ENCODE measurements at places on chromosomes 11 and 22.

GRCh38 chr11:27085111-27085510 is 44.5 kb downstream of the BBOX1 start:
- DNase-seq, result no peak

- DNase-seq, result no peak
Measured at GRCh38 chr11:102192349-102193066, 82.3 kb downstream of the YAP1 start.

DNA sequence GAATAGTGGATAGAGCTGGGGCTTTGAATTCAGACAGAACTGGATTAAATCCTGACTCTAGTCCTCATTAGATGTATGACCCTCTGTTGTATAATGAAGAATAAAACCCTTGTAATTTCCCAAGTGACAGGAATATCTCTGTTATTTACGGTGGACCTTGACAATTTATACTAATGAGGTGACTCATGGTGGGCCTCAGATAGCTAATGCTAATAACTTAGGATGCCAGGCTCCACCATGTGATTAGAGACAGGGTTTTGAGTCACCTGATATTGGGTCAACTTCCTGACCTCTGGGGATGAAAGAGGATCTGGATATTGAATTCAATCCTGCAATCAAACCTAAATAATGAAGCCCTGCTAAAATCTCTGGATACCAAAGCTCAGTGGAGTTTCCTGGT is 33.6 kb downstream of the OSBP start:
- no peak for DNase-seq

- no peak for DNase-seq
Measured at GRCh38 chr22:33112580-33112979, 54.4 kb upstream of the SYN3 start.

- DNase-seq, result no peak
Measured at GRCh38 chr11:67120881-67121710, 2.0 kb downstream of the KDM2A start.

GRCh38 chr22:19880786-19881569 is 26.3 kb upstream of the GNB1L start:
- DNase-seq, result peak; percentile 85

GRCh38 chr11:55895216-55895615 is 12.1 kb downstream of the TRIM51 start:
- DNase-seq, result no peak

- no peak for DNase-seq
Measured at GRCh38 chr11:81331088-81331487, 1402.6 kb downstream of the FAM181B start.

- DNase-seq, result no peak
Measured at GRCh38 chr11:33832676-33833075, 58.4 kb upstream of the FBXO3 start.

- peak; percentile 47 for DNase-seq
Measured at GRCh38 chr11:69791276-69792180, 16.4 kb upstream of the FGF4 start.

GRCh38 chr11:91231226-91231625 is 993.4 kb upstream of the FAT3 start:
- DNase-seq, result no peak

DNA sequence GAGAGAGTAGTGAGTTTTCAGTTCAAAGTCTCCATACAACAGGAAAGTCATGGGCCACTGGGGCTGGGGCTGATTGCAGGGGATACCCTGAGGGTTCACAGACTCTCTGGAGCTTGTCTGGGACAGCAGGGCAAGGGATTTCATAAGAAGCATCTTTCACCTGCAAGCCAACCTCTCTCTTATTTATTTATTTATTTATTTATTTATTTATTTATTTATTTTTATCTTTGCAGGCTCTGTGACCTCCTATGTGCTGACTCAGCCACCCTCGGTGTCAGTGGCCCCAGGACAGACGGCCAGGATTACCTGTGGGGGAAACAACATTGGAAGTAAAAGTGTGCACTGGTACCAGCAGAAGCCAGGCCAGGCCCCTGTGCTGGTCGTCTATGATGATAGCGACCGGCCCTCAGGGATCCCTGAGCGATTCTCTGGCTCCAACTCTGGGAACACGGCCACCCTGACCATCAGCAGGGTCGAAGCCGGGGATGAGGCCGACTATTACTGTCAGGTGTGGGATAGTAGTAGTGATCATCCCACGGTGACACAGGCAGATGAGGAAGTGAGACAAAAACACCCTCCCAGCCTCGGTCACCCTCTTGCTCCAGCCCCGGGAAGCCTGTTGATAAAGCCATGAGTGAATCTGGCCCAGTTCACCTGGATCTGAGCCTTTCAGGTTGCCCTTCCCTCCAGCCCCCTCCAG is 68.4 kb downstream of the GGTLC2 start:
- DNase-seq, result no peak

GRCh38 chr22:30877662-30878515 is 90.7 kb downstream of the MORC2 start:
- DNase-seq, result no peak

DNA sequence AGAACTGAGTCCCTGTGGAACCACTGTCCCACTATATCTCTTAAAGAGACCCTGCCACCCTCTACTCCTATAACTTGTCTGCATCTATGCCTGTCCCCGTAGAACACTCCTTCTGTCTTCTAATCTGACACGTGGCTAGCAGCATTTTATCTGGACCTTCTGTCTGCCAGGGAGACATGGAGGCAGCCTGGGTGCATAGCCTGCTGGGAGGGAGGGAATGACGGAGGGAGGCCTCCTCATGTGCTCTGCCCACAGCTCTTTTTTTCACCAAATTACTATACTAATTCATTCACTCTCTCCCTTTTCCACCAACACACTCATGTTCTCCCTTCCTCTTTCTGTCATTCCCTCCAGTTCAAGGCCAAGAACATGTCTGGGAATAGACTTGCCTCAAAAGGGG is 7.6 kb upstream of the THRSP start:
- DNase-seq, result no peak

DNA sequence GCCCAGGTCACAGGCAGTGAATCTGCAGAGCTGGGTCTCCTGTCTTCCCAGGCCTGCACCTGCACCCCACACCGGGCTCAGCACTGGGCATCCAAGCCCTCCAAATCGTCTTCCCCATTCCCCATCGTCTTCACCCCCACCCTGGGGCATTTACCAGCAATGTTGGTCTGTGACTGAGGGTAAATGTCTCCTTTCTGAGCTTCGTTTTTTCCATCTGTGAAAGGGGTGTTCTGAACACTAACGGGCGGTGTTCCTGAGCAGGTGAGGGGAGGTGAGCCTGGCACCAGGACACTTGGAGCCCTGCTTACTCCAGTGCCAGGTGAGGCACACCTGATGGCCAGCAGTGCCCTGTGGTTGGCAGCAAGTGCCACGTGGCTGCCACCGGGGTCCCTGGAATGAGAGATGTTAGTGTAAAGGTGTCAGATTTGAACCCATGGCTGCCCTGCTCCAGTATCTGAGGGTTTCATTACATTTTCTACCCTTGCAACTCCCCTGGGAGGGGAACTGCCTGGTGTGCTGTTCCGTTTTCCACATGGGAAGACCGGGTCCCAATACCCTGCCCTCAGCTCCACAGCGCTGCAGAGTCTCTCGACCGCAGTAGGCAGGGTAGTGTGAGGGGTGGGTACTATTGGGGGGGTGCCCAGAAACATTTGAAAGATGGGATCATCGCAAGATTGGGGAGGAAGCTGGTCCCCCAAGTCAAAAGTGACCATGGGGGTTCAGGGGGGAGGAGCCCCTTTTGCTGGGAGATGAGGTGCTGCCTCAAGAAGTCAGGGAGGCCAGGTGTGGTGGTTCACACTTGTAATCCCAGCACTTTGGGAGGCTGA is 2.0 kb downstream of the CDC42EP1 start:
- DNase-seq, result no peak

DNA sequence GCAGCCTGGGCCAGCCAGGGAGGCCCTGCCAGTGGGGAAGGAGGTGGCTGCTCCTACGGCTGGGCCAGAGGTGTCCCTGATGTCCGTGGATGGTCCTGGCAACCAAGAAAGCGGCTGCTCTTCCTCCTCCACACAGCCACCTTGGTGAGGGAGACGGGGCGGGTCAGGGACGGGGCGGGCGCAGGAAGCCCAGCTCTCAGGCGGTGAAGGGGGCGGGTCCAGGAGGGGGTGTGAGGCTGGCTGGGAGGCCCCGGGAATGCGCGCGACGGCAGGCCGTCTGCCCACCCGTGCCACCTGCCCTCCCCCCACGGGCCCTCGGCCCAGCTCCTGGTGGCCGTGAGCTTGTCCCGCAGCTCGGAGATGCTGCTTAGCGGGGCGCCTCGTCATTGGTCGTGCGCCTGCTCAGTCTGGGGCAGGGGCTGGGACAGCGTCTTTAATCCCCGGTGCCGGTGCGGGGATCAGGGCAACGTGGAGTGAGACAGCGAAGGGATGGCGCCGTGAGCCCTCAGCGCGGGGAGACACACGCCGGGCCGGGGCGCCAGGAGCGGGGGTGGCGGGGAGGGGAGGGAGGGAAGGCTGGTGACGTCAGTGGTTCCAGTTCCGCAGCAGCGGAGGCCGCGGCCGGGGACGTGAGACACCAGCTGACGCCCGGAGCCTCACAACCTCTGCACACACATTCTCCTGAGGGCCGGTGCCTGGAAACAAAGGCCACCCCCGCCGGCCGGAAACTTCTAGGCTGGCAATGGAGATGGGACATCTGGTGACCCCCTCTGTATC is 6.7 kb upstream of the BRSK2 start:
- no peak for DNase-seq

- DNase-seq, result no peak
Measured at GRCh38 chr11:87301785-87302540, 264.2 kb downstream of the TMEM135 start.

- DNase-seq, result no peak
Measured at GRCh38 chr11:32858731-32859130, 29.0 kb downstream of the PRRG4 start.

DNA sequence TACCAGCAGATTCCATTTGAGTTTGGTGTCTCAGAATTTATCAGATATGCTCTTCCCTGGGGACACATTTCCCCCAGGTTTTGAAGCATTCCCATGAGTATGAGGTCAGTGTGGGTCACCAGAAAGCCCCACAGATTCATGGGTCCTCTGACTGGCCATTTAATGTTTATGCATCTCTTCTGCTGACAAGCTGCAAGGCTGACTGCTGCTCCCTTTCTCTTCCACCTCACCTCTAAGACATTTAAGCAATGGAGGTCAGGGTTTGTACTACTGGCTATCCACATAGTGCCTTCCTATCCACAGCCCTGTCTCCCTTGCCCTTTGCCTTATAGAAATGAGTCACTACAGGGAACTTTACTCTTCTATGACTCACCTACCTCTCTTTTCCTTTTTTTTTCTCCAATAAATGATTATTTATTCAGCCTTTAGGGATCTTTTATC is 106.0 kb upstream of the TIMP3 start:
- peak; percentile 71 for DNase-seq

- no peak for DNase-seq
Measured at GRCh38 chr11:118958577-118958976, 2.5 kb downstream of the UPK2 start.

- no peak for DNase-seq
Measured at GRCh38 chr11:6636480-6636879, 17.3 kb upstream of the TPP1 start.

DNA sequence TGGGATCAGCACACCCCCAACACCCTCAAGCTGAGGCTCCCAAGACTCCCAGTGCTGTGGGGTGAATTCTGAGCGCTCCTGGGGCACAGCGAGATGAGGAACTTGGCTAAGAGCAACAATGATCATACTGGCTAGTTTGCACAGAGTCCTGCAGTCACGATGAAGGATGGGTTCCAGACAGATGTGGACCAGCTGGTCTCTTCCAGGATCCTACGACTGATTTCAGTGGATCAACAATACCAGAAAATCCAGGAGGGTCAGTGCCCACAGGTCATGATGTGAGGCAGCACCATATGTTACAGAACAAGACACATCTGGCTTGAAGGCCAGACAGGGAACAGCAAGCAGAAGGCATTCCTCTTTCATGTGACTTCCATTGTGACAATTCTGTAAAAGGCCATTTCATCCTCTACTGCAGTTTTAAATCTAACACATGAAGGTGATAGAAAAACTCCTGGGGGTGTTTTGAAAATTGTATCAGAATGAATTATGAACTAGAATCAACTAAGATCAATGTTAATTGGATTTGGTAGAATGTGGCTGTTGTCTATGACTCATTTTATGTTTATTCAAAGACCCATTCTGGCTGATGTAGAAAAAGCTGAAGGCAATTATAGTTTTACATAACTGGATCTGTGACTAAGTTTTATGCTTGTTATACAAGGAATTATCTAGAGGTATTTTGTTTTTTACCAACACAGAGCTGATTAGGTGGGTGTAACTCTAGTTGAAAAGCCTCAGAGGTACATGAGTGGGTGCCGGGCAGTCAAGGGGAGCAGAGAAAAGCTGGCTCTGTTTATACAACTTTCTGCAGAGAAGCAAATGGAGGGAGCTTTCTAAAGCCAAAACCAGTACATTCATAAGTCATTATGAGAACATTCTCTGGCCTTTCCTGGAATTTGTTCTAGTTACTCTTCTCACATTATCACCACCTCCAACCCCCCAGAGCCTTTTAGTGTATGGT is 29.1 kb downstream of the OR52K1 start:
- no peak for DNase-seq

DNA sequence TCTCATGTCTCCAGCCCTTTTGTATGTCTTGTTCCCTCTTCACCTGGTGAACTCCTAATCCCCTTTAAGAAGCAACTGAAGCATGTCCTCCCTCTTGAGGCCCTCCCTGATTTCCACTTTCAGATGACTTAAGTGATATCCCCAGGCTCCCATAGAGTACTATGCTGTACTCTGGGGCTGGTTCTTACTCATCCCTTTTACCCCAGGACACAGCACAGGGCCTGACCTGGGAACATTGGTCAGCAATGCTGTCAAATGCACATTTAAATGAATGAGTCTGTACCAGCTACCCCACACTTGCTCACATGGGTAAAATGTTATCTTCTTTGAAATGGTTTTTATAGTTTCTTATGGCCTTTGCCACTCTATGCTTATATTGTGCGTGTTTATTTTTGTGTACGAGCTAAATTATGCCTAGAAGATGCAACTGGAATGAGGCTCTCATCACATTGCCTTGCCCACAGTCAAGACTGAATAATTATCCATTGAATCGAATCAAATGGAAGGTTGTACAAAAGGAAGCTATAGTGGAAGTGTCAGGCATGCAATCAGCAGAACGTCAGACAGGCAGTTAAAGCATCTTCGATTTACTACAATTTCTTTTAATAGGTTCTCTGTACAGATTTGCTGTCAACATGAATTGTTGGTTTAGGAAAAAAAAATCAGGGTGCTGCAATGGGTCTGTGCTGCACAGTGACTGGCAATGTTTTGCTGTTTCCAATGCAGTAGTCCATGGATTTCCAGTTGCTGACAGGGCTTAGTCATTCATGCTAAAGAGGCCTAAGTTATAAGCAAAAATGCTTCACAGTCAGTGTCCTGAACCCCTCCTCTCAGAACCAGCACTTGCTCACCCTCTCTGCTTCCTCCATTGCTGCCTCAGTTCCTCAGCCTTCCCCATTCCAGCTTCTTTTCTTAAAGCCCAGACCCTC is 79.5 kb downstream of the PARVA start:
- DNase-seq, result no peak
